ENCODE measurements at places on chromosomes 3 and 15.
A peak's percentile ranks its signal among the peaks of the same experiment; 100 is the strongest.

DNA sequence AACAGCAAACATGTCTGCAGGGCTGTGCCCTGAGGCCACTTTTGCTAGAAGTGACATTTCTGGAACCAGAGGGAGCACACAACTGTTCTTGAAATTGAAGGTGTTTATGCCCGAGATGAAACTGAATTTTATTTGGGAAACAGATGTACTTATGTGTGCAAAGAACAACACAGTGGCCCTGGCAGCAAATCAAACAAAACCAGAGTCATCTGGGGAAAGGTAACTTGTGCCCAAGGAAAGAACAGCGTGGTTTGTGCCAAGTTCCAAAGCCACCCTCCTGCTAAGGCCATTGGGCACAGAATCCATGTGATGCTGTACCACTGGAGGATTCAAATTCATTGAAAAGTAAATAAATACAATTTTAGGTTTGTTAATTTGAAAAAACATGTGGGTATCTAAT lies 31.2 kb upstream of the RARRES1 start:
- DNase-seq: no peak

DNA sequence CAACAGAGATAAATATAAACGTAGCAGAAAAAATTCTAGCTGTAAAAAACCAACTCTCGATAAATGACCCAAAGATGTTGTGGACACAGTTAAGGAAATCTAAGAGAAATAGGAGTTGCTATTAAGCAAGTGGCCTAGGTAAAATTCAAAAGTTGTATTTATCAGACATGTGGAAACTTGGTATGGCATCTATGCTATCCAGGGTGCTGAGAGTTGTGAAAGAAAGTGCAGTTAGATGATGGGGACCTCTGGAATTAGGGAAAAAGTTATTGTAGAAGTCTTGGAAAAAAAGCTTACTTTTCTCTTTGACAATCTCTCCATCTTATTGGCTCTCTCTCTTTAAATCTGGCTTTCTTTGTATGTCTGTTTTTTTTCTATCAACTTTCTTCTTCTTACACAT lies 1090.9 kb downstream of the TBL1XR1 start:
- DNase-seq: no peak

GRCh38 chr3:119779731-119780383 lies 2.0 kb upstream of the NR1I2 start:
- no peak for DNase-seq

DNA sequence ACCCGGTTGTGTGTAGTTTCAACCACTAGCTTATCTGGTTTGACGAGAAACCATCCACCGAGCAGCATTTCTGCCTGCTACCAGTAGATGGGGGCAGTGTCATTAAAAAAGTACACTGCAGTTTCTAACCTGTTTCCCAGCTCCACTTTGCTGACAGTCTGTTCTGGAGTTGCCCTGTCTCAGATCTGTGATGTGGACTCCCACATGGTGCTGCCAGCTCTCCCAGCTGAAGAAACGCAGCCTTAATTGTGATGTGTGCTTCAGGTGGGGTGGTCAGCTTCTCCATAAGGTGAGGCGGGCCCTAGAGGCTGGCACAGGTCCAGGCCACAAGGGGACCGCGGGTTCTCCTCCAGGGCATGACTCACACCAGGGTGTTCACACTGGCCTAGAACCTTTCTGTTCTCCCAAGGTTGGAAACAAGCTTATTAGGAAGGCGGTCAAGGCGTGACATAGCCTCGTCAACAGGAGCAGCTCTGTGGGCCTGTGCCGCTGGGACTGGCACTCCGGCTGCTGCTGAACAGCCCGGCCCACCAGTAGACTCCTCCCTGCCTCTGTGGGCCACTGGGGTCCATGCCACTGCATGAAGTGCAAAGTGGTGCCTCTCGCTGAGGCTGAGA lies 2.9 kb upstream of the FAM43A start:
- DNase-seq: peak; percentile 54

DNA sequence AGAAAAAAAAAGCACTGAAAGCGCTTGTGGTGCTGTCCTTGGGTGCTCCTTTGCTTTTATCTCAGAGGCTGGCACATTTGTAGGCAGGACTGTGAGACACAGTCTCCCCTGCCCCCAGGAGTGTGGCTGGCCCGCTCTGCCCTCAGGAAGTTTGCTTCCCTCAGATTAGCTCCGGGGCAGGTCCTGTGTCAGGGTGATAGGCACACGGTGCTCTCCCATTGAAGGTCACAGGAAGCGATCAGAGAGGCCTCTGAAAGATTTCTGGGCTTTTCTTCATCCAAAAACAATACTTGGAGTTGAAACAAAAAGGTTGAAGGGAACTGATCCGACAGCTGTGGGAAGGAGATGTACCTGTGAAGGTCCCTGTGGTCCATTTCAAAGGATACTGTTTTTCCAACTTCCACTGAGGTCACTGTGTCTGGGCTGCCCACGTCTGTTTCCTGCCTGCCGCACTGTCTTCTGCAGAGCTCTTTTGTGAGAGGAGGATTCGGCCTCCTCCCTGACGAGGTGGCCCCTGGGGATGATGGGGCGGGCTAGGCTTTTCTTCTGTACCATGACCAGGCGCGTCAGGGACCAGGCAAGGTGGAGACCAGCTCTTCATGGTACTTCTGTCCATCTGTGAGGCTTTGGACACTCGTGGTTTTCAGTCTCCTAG lies 330.5 kb upstream of the CTDSPL start:
- no peak for DNase-seq

- no peak for DNase-seq
Measured at GRCh38 chr15:100939791-100940190, 20.6 kb downstream of the LRRK1 start.

GRCh38 chr15:78211189-78211921 lies 23.0 kb downstream of the ACSBG1 start:
- DNase-seq: no peak
